ENCODE measurements at places on chromosomes 5 and 9.

DNA sequence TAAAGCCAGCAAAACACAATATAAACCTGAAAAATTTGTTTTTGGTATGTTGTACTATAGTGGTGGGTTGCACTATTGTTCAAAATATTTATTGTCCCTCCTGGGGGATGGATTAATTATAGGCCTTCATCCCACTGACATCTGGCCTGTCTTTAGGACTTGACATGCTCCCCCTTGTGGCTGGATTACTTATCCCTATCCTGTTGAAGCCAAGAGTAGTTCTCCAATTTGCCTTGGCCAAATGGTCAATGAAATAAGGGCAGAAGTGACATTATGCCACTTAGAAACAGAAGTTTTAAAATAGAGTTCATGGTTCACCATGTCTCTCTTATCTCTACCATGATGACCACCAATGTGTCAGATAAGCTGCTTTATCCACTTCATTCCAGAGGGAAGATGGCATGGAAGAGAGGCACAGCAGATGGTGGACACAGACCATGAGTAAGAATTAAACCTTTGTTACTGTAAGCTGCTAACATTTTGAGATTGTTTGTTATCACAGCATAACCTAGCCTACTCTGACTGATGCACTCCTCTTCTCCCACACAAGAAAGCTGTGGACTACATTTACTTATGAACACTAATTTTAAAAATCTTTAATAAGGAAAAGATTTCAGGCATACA is 29.2 kb upstream of the ARHGEF28 start:
- DNase-seq: no peak

DNA sequence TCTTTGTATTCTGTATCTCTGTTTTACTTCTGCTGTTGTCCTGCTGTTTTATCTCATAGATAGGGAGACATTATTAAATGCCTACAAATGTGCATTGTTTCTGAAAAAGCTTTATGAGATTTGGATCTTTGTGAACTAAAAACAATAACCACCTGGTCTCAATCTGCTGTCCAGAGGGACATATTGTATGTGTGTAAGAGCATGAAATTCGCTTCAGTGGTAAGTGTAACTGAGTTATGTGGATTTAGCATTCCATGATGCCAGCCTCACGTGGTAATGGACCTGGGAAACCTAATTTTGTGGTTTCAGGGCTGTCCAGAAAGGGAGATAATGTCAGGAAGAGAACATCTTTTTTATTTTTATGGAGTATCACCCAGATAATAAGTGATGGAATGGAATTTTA is 119.3 kb downstream of the GDNF start:
- no peak for DNase-seq

DNA sequence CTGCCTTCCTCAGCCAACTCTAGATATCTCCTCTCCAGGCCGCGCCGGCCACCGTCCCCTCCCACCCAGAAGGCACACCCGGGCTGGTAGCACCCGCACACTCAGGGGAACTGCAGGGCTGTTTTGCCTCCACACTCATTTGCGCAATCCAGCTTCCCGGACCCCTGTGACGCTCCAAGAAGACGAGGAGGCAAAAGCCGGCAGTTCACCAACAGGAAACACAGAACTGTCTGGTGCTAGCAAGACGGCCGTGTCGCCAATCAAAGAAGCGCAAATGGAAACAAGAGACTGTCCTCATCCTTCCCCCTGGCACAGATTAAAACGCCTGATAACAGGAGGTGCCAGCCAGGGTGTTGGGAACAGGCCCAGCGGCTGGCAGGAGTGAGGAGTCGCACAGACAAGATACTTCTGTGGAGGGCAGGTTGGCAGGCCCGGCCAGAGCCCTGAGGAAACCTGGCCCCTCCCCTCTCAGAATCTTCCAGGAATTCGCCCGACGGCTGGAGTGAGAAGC is 7.8 kb downstream of the AGPAT2 start:
- no peak for DNase-seq

GRCh38 chr9:126470241-126470993 is 143.3 kb upstream of the LMX1B start:
- no peak for DNase-seq

GRCh38 chr5:88502179-88503040 is 233.8 kb upstream of the TMEM161B start:
- no peak for DNase-seq

GRCh38 chr5:171953860-171954701 is 52.4 kb downstream of the FBXW11 start:
- DNase-seq: no peak

- no peak for DNase-seq
Measured at GRCh38 chr5:177491429-177491945, 5.9 kb downstream of the PDLIM7 start.

DNA sequence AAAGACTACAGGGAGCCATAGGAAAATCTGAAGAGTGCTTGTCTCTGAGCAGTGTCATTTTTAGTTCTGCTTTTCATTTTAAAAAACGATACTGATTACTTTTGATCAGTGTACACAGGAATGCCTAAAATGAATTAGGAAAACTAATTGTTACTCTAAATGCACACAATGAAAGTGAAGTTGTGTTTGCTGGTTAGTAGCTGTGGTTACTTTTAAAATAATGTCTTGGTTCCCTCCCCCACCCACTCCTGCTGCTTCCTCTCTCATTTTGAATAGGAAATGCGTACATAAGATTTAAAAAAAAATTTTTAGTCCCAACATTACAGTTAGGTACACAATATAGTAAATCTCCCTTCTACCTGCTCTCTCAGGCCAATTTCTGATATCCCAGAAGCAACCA is 47.5 kb upstream of the PLPP1 start:
- no peak for DNase-seq

DNA sequence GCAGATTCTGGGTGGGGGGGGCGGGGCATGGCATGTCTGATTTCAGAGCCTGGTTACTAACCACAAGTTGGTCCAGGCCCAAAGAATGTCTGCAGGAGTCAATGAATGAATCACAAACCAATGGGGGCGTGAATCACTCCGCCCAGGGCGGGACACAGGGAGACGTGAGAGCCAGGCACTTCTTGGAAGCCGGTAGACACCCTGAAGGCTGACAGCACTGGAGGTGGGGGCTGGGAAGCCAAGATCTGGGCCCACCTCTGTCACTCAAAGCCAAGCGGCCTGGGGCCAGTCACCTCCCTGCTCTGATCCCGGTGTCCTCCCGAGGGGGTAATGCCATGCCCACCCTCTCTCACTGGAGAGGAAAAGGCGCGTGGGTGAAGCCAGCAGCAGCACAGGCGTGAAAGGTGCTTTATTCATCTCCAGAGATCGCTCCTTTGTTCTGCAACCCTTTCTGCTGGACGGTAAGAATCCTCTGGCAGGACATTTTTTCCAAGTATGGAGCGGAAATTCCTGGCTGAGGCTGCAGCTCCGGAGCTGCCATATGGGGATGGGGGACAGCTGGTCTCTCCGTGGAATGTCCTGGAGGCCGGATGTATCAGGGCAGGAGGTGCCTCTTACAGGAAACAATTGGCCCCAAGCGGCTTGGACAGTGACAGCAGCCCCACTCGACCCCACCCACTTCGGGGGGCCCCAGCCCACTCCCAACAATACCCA is 85.0 kb downstream of the STK10 start:
- DNase-seq: no peak

Measured in activated CD4-positive, alpha-beta T cell treated with anti-CD3 and anti-CD28 coated beads for 4 hours (primary cell).